ENCODE measurements at places on chromosomes 4 and X.

- DNase-seq = no peak
Observed at GRCh38 chr4:165433529-165433928, 54.7 kb downstream of the CPE start.

GRCh38 chr4:147550626-147551246, 66.5 kb upstream of the TMEM184C start:
- no peak for DNase-seq

DNA sequence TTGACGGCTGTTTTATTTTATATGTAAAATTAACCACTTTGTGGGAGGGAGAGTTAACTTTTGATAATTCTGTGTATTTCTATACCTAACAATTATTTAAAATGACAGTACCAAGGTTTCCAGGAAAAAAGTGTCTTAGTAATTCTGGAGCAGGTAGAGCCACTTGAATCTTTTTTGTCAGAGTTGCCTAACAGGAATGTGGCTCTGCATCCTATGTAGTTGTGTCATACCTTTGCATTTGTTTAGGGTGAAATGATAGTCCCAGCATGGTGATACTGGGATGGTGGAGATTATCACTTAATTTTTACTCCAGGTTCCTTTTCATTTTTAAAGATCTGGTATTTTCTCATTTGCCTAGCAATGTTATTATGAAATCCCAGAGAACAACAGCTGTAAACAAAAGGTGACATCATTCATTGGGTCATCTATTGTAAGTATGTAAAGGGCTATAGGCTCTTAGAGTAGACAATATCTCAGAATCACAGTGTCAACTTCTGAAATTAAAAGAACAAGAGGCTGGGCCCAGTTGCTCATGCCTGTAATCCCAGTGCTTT, 9.6 kb downstream of the SGMS2 start:
- DNase-seq = no peak

GRCh38 chrX:139113708-139114107, 402.2 kb upstream of the FGF13 start:
- no peak for DNase-seq

DNA sequence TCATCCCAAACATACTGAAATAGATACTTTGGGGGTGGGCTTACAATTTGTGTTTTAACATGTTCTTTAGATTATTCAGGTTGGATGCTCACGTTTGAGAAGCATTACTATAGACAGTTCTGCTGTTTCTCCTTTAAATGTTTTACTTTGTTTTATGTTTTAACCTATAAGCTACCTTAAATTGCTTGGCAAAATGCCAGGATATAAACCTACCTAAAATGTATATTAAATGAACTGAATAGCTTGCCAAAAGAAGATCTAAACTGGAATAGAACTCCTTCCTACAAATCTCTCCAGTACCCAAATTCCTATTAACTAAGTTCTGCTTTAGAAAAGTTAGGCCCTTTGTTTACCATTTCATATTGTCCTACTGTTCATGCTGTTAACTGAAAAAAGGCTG, 124.4 kb downstream of the TBX22 start:
- no peak for DNase-seq

GRCh38 chr4:94389595-94390267, 47.1 kb upstream of the HPGDS start:
- DNase-seq = no peak

GRCh38 chrX:572538-573124, 58.0 kb upstream of the SHOX start:
- DNase-seq = no peak

DNA sequence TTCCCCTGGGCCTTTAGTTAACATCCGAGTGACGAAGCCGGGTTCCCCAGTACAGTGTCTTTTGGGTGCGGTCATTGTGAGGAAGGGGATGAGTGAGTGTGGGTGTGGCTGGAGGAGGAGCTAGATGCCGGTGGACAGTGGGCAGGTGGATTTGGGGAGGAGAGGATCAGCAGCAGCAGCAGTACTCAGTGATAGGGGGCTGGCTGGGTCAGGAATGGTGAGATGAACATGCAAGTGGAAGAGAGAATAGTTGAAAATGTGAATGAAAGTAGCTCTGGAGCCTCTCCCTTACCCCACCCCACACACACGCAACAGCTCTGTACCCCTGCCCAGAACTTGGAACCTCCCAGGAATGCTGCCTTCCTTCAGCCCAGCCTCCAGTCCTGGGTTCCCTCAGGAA, 4.5 kb downstream of the TSR2 start:
- no peak for DNase-seq

DNA sequence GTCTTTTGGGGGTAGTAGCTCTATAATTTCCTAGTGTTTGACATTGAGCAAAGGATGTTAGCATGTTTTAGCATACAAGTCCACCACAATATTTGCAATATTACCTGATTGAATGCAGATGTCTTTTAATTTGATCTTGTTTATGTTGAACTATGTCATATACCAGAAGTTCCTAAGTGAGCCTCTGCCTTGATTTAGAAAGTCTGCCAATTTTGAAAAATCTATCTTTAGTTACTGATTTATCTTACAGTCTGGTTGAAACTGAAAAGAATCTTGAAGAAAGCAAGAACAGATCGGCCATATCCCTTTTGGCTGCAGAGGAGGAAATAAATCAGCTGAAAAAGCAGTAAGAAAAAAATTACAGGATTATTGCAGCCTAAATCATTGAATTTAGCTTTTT, 18.5 kb downstream of the SPATA18 start:
- DNase-seq = no peak

GRCh38 chrX:103747163-103747562, 29.5 kb upstream of the PLP1 start:
- no peak for DNase-seq

DNA sequence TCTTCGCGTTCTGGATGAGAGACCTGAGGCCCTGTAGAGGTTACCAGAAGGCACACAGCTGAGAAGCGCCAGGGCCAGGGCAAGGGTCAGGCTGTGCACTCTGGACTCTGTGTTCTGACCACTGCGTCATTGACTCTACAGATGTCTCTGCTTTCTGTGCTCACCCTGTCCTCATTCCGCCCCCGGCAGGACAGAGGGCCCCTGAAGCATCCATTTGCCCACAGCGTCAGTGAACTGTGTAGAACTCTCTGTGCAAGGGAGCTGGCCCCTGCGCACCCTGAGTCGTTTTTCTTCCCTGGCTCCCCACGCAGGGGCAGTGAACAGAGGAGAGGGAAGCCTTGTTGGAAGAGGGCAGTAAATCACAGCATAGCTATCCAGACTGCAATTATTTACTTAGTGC, 6.1 kb upstream of the WAS start:
- no peak for DNase-seq

- no peak for DNase-seq
Observed at GRCh38 chrX:25344161-25344936, 328.6 kb upstream of the ARX start.

DNA sequence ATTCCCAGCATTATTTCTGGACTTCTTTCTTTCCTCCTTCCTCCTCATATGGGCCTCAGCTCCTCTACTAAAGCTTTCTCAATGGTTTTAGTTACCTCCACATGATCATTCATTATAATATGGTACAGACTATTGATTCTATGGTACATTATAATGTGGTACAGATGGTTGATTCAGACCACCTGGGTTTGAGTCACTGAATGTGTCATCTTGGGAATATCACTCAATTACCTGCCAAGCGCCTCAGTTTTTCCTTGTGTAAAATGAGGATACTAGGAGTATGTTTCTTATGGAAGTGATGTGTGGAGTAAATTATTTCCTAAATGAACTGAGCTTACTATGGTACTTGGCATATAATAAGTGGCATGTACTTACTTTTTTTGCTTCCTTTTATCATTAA, 27.7 kb downstream of the SLIT2 start:
- DNase-seq = no peak

DNA sequence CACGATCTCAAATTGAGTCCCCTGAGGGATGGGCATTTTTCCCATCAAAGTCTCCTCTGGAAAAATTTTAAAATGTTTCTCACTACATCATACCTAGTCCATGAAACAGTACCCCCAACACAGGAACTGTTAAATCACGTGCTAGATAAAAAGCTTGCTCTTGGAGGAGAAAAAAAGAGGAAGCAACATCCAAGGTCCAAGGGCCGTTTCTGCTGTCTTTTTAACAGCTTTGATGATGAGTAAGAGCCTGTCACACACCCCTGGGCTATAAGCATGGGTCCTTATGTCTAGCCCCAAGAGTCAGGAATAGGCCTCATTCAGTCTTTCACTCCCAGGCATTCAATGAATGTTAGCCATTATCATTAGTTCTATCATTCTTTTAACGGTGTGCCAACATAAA, 128.9 kb downstream of the SH3KBP1 start:
- no peak for DNase-seq

DNA sequence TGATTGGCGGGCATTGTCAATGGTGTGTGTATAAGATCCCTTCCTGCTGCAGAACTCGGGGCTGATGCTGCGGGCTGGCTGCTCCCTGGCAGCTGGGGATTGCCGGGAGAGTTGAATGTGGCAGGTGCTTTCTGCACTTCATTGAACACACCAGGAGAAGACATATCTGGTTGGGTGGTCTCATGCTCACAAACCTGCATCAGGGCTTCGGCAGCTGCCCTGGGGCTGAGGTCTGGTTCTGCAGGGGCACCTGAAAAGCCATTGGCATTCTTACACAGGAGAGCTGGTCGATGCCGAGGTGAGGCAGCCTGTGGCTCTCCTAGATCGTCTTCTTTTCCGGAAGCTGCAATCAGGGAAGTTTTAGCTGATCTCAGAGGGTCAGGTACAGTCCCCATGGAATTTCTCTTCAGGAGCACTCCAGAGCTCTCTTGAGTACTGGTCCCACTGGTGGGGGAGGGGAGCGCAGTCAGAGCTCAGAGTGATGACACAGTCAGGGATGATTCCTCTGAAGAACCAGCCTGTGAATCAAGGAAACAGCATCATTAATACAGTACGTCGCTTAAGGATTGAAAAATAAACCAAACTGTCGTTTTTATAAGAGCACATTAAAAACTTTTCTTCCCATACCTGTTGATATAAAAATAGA, 57.8 kb downstream of the GPRIN3 start:
- DNase-seq = no peak

DNA sequence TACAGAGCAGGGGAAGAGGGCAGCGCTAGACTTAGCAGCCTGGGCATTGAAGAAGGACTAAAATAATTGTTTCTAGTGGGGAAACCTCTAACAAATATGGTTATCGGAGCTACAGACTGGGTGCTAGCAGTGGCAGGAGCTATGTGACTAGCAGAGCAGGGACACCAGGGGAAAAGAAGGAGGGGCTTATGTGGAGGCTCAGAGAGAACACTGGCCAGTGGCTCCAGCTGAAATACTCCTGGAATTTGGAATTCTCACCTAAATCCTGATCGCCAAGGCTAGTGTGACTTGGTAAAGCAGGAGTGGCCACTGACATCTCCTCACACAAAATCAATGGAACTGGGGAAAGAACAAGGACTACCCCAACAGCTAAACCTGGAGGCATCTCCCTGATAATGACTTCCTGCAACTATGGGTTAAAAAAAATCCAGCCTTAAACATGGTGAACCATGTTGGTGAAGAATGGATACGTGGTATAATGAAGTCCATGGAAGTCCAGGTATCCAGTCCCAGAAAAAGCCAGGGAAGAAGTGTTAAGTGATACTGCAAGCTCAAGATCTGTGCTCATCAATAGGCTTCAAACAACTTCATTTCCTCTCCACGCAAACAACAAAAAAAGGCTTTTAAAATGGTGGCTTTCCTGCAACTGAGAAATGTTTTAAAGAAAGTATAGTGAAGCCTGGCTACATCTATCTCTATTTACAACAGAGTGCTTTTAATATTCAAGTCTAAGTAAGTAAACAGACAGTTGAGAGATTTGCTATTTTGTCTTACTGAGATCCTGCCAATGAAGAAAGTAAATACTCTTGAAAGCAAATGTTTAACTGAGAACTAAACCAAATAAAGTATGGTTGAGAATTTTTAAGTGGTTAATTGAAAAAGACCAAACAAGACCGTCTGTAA, 1.8 kb downstream of the TAPT1 start:
- no peak for DNase-seq

GRCh38 chr4:4792466-4792865, 67.0 kb upstream of the MSX1 start:
- no peak for DNase-seq

GRCh38 chr4:113682730-113683537, 78.6 kb downstream of the CAMK2D start:
- DNase-seq = peak; percentile 56

- DNase-seq = no peak
Observed at GRCh38 chrX:67585401-67585800, 41.6 kb downstream of the AR start.

DNA sequence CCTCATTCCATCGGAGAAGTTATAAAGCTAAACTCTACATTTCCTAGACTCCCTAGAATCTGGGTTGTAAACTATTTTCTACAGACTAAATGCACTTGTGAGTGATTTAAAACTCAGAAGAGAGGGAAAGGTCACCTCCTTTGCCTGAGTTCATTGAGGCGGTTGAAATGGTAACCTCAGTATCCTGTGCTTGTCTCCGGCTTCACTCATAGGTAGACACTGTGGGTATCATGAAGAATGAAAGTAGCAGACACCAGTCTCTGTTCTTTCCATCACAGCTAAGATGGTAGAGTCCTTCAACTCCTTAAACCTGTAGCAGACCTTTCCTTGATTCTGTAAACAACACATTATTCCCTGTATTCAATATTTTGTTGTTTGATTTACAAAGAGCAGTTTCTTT, 291.3 kb upstream of the ANKRD50 start:
- no peak for DNase-seq

DNA sequence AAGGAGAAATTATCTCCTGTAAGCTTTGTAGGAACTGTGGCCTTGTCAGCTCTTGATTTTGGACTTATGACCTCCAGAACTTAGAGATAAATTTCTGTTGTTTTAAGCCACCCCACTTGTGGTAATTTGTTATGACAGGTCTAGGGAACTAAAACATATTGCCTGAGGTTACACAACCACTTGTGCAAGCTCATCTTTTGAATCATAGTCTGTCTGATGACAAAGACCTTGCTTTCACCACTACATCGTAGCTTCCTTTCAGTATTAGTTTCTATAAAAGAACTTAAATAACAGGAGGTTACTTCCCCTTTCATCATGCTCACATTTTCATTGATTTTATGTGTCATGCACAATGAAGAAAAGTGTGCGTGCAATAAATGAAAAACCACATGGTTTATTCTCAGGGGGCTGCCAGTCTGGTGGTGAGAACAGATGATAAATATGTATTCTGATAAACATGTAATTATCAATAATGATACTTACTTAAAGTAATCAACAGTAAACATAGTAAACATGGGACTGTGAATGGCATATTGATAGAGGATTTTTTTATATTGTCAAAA, 690.0 kb upstream of the HS3ST1 start:
- DNase-seq = no peak

DNA sequence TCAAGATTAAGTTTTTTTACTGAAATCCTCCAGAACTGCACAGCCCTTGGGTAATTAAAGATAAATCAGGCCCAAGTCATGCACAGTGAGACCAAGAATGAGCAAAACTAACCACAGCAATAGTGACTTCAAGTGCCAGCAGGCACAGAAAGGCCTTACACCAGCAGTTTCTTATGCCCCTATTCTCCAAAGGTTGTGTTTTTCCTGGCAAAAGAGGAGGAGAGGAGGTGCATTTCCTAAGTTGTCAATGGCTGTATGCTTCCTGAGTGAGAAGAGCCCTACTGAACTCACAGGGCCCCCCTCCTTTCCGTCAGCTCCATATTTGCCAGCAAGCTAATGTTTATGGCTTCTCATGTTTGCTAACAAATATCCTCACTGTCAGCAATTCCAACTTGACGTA, 418.7 kb upstream of the INTU start:
- DNase-seq = no peak
